ENCODE measurements at places on chromosomes 5 and 9. TPM values are rescaled to one million over a fixed set of nuclear protein-coding genes. Genes with fewer than 3 reads are reported as not detected.

- H3K4me3 ChIP-seq, result no peak overlapping the region
- no peak for DNase-seq
- H3K27ac ChIP-seq, result no peak overlapping the region
- no peaks in the 10 kb centered on the region for H3K36me3 ChIP-seq
- no peaks in the 10 kb centered on the region for H3K4me1 ChIP-seq
Measured at GRCh38 chr9:133429641-133430161, 7.5 kb downstream of the ADAMTS13 start.

DNA sequence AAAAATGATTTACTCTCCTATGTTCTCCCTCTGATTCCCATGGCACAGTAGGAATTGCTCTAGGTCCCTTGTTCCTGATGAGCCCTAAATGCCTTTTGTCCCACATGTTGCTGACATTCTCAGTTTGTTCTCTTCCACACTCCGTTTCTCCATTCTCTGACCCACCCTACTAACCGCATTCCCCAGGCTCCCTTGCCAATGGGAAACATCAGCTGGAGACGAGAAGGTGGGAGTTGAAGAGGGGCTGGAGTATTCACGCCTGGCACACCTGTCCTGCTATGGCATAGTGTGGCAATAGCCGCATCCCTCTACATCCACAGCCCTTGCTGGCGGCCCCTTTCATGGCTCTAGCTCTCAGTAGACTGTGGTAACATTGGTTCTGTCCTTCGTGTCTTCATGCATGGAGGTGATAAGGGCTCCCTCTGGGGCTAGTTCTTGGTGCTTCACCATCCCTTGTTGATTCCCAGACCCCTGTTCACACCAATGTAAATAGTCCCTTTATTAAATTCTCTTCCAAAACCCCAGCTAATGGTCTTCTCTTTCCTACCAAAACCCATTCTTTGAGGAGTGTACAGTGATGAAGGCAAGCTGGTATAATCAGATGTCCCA lies 16.4 kb upstream of the ARL15 start:
- no peaks in the 10 kb centered on the region for H3K27me3 ChIP-seq
- peaks cover 17% of the 10 kb centered on the region for H3K4me1 ChIP-seq
- H3K27ac ChIP-seq, result no peak overlapping the region
- no peak for DNase-seq
- no peak overlapping the region for H3K4me3 ChIP-seq

MEIKIN gene
- polyA plus RNA-seq, result not detected

DNA sequence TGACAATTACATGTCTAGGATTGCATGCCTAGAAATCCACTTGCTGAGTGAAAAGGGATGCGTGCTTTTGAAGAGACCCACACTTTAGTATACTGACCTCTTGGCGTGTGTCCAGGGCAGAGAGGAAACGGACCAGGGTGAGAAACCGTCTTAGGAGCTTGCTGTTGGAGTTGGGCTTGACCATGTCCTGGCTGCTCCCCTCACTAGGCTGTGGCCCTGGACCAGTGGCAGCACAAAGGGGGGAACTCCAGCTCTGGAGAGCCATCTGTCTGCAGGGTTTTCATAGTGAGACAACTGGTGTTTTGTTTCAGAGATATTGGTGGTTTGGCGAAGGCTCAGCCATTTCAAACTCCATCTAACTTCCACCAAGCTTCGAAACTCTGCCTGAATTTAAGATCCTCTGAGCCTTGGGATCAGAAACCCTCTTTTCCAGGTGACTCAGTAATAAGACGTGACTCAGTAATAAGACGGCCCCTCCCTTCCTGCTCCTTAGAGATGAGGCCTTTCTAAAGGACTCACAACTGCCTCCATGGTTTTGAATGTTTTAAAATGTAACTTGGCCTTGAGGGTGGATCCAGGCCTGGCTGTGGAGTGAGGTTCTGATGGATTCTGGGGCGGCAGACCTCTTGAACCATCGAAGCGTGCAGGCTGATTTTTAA lies 165.8 kb downstream of the MELK start:
- no peak overlapping the region for H3K4me3 ChIP-seq
- no peaks in the 10 kb centered on the region for H3K36me3 ChIP-seq
- DNase-seq, result peak; percentile 9
- H3K27me3 ChIP-seq, result peaks cover 9% of the 10 kb centered on the region
- H3K27ac ChIP-seq, result peak overlapping the region; percentile 29

GRCh38 chr9:120977321-120977720 lies 50.7 kb upstream of the TRAF1 start:
- H3K4me3 ChIP-seq, result no peak overlapping the region
- peaks cover 4% of the 10 kb centered on the region for H3K4me1 ChIP-seq
- H3K27ac ChIP-seq, result no peak overlapping the region
- DNase-seq, result no peak
- H3K27me3 ChIP-seq, result no peaks in the 10 kb centered on the region
- H3K36me3 ChIP-seq, result no peaks in the 10 kb centered on the region

DNA sequence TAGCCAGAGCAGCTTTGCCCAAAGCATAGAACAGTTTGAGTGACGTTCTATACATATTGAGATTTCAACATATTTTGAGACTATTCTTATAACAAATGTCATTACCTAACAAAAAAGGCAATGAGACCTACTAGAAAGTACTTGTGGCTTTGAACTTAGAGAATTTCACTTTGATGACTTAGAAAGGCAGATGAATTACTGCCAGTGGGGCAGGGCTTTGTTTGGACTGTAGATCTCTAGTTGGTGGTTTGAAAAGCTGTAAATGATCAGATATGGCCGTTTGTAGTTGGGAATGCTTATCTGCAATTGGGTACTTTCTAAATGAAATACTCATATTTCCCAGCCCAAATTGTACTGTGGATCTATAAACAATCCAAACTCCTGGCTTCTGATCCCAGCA lies 28.1 kb downstream of the SOX30 start:
- H3K36me3 ChIP-seq, result no peaks in the 10 kb centered on the region
- H3K4me3 ChIP-seq, result no peak overlapping the region
- H3K27ac ChIP-seq, result no peak overlapping the region
- H3K4me1 ChIP-seq, result no peaks in the 10 kb centered on the region
- H3K27me3 ChIP-seq, result no peaks in the 10 kb centered on the region
- DNase-seq, result no peak

GRCh38 chr5:151293624-151294023 lies 9.9 kb downstream of the SLC36A3 start:
- DNase-seq, result no peak
- H3K4me3 ChIP-seq, result no peak overlapping the region
- no peaks in the 10 kb centered on the region for H3K27me3 ChIP-seq

SLC6A3 gene
- polyA plus RNA-seq, result not detected

GRCh38 chr9:113876151-113876992 lies at the start of gene ZNF618:
Gene ZNF618, plus strand, starts transcription at chr9:113876309. Its CDS starts 72 bp downstream, at chr9:113876381.
- H3K36me3 ChIP-seq, result no peaks in the 10 kb centered on the region
- no peak for DNase-seq
- H3K4me3 ChIP-seq, result peak within 1 kb of the TSS; percentile 83
- peak within 1 kb of the TSS; percentile 51 for H3K27ac ChIP-seq
- H3K27me3 ChIP-seq, result no peaks in the 10 kb centered on the region
- H3K4me1 ChIP-seq, result peaks cover 18% of the 10 kb centered on the region

DNA sequence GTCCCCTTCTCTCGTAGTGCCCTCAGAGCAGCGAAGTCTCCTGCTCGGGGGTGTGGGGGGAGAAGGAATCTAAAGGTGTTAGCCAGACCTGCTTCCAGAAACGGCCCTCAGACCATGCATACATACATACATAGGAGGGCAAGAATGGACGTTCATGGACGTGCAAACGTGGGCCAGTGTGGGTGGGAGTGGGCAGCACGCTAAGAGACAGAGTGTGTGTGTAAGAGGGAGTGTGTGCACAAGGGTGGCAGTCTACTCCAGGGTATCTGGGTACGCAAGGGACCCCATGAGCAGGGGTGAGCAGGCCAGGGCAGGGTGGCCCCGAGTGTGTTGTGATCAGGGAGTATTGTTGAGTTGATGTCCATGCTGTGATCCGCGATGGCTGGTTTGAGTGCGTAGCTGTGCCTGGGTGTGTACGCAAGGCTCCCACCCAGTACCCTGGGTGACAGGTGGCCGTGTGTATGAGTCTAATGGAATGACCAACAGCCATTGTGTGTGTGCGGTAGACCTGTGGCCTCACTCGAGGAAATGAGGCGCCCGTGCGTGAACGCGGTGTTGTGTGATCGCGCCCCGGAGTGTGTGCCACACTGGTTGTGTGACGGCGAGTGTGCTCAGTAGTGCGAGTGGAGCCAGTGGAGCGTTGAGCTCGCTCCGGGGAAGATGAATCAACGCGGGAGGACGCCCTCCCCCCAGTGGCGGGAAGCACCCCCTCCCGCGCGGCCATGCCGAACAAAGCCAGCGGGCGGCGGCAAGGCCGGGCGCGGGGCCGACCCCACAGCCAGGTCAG lies 826 bp downstream of the GPRIN1 start:
- no peak for DNase-seq
- no peak overlapping the region for H3K27ac ChIP-seq
- H3K36me3 ChIP-seq, result no peaks in the 10 kb centered on the region
- H3K4me3 ChIP-seq, result peak overlapping the region; percentile 67

DNA sequence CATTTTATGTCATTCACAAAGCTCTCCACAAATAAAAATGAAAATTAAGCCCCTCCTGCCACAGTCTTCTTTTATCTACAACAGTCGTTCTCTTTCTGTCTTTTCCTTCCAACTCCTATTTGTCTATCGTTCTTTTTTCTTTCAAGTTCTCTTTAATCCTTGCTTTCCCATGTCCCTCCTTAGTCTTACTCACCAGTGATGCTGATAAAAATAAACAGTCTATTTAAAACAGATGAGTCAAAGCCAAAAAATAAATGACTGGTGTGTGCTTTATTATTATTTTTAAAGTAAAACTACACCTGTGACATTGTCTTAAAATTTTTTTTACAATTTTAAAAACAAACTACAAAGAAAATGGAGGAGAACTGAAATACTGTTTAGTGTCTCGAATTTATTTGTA lies 137.1 kb upstream of the TMEM161B start:
- no peaks in the 10 kb centered on the region for H3K27me3 ChIP-seq
- no peak overlapping the region for H3K27ac ChIP-seq
- no peaks in the 10 kb centered on the region for H3K4me1 ChIP-seq
- no peaks in the 10 kb centered on the region for H3K36me3 ChIP-seq

TRPM6 gene
- polyA plus RNA-seq, result 0.18 TPM

GRCh38 chr5:96017951-96018350 lies 56.3 kb upstream of the ELL2 start:
- no peaks in the 10 kb centered on the region for H3K27me3 ChIP-seq
- peaks cover 2% of the 10 kb centered on the region for H3K4me1 ChIP-seq
- DNase-seq, result no peak
- no peaks in the 10 kb centered on the region for H3K36me3 ChIP-seq

- no peak overlapping the region for H3K27ac ChIP-seq
- H3K27me3 ChIP-seq, result no peaks in the 10 kb centered on the region
- no peak overlapping the region for H3K4me3 ChIP-seq
- DNase-seq, result no peak
- H3K36me3 ChIP-seq, result peaks cover 2% of the 10 kb centered on the region
Measured at GRCh38 chr9:125276771-125277170, 15.1 kb downstream of the GAPVD1 start.

THBS4 gene
- polyA plus RNA-seq, result 0.46 TPM

ZNF454 gene
- 0.08 TPM for polyA plus RNA-seq

- peaks cover 12% of the 10 kb centered on the region for H3K4me1 ChIP-seq
- no peak for DNase-seq
- no peaks in the 10 kb centered on the region for H3K27me3 ChIP-seq
- H3K27ac ChIP-seq, result no peak overlapping the region
Measured at GRCh38 chr9:88734527-88734926, 199.5 kb downstream of the NXNL2 start.

DNA sequence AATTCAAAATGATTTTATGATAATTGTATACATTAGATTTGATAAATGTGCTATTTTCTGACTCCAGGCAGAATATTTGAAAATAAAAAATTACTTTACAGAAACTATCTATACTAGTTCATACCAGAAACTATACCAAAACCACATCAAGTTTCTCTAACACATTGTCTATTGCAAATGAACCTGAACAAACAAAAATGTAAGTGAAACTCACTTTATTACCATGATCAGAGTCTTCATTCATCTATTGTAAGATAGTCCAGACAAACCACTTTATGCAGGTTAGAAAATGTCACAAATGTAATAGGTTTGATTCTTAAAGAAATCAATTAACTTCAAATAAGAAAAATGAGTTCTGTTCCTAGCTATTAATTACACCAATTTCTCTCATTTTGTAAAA lies 99.4 kb downstream of the OXCT1 start:
- no peak overlapping the region for H3K27ac ChIP-seq
- DNase-seq, result no peak
- no peak overlapping the region for H3K4me3 ChIP-seq
- no peaks in the 10 kb centered on the region for H3K36me3 ChIP-seq
- no peaks in the 10 kb centered on the region for H3K4me1 ChIP-seq

PCDHGA3 gene
- polyA plus RNA-seq, result not detected

DNA sequence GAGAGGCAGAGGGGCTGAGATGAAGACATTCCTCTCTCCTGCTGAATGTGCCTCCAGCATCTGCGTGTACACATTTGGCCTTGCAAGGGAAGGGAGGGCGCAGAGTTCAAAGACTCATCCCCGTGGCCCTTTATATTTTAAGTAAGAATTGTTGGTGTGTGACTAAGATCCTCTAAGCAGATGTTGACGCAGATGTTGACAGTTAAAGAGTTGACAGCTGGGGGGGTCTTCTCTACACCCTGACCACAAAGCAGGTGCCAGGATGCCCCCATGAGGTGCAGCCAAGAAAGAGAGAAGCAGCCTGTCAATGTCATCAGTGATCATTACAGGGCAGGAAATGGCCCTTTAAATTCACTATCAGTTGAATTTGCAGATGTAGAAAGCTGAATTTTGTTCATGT lies 262.9 kb downstream of the IRX1 start:
- H3K36me3 ChIP-seq, result no peaks in the 10 kb centered on the region
- DNase-seq, result no peak
- no peaks in the 10 kb centered on the region for H3K4me1 ChIP-seq
- no peak overlapping the region for H3K4me3 ChIP-seq

DNA sequence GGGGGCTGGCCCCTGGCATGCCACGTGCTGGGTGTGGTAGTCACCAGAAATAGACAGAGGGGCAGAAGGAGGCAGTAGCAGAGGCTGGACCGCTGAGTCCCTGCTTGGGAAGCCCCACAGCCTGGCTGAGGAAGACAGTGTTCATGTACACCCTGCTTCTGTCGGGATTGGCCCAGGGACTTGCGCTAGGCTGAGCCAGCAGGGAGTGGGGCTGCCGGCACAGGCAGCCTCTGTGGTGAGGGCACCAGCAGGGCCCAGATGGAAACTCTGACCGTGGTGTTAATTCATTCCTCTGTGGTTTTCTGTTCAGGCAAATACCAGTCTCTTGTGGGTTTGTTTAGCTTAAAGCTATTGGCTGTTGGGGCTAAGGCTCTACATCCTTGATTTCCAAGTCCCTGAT lies 108.6 kb upstream of the RAD23B start:
- H3K4me1 ChIP-seq, result no peaks in the 10 kb centered on the region
- H3K36me3 ChIP-seq, result no peaks in the 10 kb centered on the region
- no peak overlapping the region for H3K4me3 ChIP-seq

SPATA31E1 gene
- not detected for polyA plus RNA-seq

SPINK6 gene
- 35.5 TPM for polyA plus RNA-seq

GRAMD2B gene
- polyA plus RNA-seq, result 42.9 TPM

- H3K36me3 ChIP-seq, result peaks cover 25% of the 10 kb centered on the region
- DNase-seq, result no peak
- no peaks in the 10 kb centered on the region for H3K27me3 ChIP-seq
- no peak overlapping the region for H3K4me3 ChIP-seq
- H3K27ac ChIP-seq, result peak overlapping the region; percentile 15
Measured at GRCh38 chr5:151810449-151810848, 38.7 kb downstream of the G3BP1 start.

CD72 gene
- 0.66 TPM for polyA plus RNA-seq
